ENCODE measurements at places on chromosomes 5 and 9. TPM values are rescaled to one million over a fixed set of nuclear protein-coding genes. Genes with fewer than 3 reads are reported as not detected.

Gene PCDHGA4
- total RNA-seq, result 0.21 TPM

DNA sequence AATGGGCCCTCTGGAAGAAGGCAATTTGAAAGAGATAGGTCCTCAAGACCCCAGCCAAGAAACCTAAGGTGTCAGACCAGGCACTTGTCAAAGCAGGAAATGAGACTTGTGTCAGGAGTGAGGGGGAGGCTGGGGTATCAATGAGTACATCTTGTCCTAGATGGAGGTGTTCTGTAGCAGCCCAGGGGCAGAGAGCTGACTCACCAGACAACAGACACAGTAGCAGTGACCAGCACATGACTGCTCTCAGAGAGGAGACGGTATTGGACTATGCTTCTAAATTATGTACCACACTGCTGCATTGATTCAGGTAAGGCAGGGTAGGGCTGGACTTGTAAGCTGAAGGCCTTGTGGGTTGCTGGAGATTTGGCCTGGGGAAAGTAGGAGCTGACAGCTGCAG lies 551.2 kb upstream of the KLF4 start:
- H3K4me1 ChIP-seq, result no peaks in the 10 kb centered on the region
- H3K4me3 ChIP-seq, result no peak overlapping the region
- no peaks in the 10 kb centered on the region for H3K27me3 ChIP-seq

GRCh38 chr5:30040488-30041118 lies 1152.9 kb upstream of the CDH6 start:
- no peaks in the 10 kb centered on the region for H3K36me3 ChIP-seq
- no peak overlapping the region for H3K4me3 ChIP-seq
- H3K27me3 ChIP-seq, result no peaks in the 10 kb centered on the region
- no peaks in the 10 kb centered on the region for H3K4me1 ChIP-seq
- no peak for DNase-seq

DNA sequence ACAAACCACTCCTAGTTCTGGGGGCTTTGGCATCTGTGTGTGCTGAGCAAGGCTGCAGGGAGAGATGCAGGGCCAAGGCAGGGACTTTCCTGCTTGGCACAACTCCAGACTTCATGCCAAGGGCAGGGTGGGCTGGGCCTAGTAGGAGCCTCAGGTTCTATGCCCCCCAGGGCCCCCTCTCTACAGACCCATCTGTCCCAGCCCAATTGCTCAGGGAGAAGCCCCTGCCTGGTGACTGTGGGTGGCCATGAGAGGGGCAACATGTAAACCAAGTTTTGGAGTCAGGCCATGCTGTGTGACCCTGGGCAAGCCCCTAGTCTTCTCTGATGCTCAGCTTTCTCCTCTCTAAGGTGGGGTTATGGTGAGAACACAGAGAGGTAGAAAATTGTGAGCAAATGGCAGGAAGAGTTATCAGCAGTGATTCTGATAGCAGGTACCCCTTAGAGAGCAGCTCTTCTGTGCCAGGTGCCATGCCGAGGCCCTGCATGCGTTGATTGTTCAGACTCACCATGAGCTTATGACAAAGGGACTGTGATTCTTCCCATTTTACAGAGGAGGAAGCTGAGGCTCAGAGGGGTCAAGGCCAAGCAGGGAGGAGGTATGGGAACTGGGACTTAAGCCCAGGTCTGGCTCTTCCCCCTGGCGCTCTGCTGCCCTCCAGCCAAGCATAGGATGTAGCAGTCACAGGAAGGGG lies 5.2 kb downstream of the OLFML2A start:
- H3K36me3 ChIP-seq, result no peaks in the 10 kb centered on the region
- H3K4me1 ChIP-seq, result no peaks in the 10 kb centered on the region
- DNase-seq, result no peak
- no peak overlapping the region for H3K4me3 ChIP-seq

DNA sequence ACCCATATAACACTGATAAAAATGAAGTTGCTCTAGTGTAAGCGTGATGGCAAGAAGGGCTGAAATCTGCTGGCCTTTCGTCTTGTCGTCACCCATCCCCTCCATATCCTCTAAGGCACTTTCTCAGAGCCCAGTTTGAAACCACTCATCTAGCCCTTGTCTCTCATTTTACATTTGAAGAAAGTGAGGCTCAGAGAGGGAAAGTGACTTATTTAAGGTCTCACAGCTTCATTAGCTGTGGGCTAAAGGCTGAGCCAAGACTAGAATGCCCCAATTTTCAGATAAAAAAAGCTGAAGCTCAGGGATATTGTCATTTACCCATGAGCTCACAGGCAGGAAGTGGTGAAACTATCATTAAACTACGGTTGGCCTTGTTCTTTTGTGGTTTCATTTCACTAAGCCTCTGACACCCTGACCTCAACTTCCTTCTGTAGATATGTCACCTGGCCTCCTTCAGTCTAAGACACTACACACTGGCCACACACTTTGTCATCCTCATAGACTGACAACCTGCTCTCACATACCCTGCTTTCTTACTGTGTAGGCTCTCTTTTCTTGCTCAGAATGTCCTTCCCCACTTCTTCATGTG lies 176.7 kb upstream of the DMAC1 start:
- DNase-seq, result peak; percentile 68
- peaks cover 5% of the 10 kb centered on the region for H3K36me3 ChIP-seq
- peak overlapping the region; percentile 73 for H3K27ac ChIP-seq

DNA sequence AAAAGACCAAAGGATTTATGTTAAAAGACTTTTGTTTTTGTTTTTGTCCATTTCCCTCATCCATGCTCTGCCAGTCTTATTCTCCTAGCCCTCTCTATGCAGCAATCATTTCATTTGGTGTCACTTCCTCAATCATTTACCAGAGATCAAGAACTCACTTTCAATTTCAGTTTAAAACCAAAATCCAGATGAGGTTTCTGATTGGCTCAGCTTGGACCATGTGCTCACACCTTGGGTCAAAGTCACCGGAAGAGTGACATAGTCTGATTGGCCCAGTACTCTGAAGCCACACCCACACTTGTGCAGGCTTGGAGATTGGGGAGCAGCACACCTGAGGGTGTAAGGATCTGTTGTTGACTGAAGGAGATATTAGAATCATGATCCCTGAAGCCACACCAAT lies 79.6 kb downstream of the TLR4 start:
- H3K36me3 ChIP-seq, result no peaks in the 10 kb centered on the region
- peak; percentile 22 for DNase-seq
- peaks cover 8% of the 10 kb centered on the region for H3K4me1 ChIP-seq
- peaks cover 8% of the 10 kb centered on the region for H3K27me3 ChIP-seq
- H3K4me3 ChIP-seq, result no peak overlapping the region

GRCh38 chr5:153544706-153545105 lies 54.2 kb downstream of the GRIA1 start:
- no peak overlapping the region for H3K4me3 ChIP-seq
- H3K27ac ChIP-seq, result no peak overlapping the region
- H3K4me1 ChIP-seq, result no peaks in the 10 kb centered on the region
- H3K27me3 ChIP-seq, result no peaks in the 10 kb centered on the region

- no peak for DNase-seq
- H3K27ac ChIP-seq, result no peak overlapping the region
- peaks cover 20% of the 10 kb centered on the region for H3K4me1 ChIP-seq
- H3K27me3 ChIP-seq, result no peaks in the 10 kb centered on the region
- peaks cover 5% of the 10 kb centered on the region for H3K36me3 ChIP-seq
- H3K4me3 ChIP-seq, result no peak overlapping the region
These were observed 17.6 kb downstream of the FAM169A start for GRCh38 chr5:74848553-74849025.

DNA sequence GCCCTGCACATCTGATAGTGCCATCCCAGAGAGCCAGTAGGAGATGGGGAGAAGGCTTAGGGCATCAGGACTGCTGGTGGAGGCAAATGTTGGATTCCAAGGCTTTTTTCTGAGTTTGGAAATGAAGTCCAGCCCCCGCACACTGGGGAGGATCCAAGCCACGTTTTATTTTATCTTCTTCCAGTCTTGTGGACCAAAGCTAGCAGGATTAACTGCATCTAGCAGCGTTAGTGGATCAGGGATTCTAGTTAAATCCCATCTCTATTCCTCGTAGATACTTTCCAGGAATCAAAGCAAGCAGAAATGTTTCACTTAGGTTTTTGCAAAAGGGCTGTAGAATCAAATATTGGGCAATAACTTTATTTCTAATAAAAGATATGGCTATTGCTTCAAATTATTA lies 114.7 kb upstream of the OR13F1 start:
- H3K27ac ChIP-seq, result no peak overlapping the region
- no peaks in the 10 kb centered on the region for H3K27me3 ChIP-seq
- no peaks in the 10 kb centered on the region for H3K36me3 ChIP-seq
- DNase-seq, result no peak
- H3K4me1 ChIP-seq, result no peaks in the 10 kb centered on the region

DNA sequence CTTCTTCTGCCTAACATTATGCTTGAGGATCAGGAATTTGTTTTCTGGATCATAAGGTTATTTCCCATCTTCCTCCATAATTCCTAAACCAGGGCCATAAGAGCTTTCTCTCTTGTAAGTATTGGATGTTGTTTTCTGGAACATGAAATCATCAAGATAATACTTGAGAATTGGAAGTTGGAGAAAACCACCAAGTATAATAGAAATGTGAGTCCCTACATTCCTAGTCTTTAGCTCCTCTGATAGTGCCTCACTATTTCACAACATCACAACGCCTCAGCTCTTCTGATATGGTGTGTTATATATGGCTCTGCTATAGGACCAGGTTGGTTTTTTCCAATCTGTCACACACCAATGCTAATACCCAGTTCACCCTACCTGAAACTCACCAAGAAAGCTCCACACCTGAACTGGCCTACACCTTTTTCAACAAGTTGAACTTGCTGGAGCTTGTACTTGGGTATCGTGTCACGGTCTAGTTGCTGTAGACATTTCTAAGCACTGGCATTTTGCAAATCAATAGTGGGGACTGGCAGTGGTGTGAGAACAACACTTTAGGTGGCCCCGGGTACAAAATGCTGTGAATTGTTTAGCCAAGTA lies 141.1 kb downstream of the ACTBL2 start:
- no peak overlapping the region for H3K4me3 ChIP-seq
- H3K27ac ChIP-seq, result no peak overlapping the region
- DNase-seq, result no peak
- H3K27me3 ChIP-seq, result peaks cover 4% of the 10 kb centered on the region

DNA sequence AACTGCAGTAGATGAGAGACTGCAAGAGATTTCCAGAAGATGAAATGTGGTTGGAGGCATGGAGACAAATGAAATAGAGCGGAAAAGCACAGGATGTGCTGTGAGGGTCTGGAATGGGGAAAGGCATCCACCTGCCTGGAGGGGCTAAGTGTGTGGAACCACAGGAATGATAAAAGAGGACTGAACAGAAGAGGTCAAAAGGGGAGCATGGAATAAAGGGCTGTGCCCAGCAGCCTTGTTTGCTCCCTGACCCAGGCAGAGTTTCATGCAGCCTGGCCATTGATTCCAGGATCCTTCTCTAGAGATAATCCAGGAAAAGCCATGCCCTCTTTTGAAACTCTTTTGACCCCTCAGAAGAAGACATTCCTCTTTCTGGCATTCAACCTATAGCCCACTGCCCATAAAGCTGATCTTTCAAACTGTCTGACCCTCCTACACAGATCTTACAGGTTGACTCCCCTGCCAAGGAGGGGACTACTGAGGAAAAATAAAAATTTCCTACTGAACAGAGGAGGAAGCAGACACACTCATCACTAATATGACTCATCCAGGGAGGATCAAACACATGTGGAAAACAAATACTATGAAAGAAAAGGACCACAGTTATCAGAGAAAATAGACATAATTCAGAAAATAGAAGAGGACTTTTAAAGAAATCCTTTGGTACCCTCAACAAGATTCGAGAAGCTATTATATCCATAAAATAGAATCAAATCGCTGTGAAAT lies 273.5 kb upstream of the PCSK5 start:
- H3K27me3 ChIP-seq, result peaks cover 7% of the 10 kb centered on the region
- H3K4me1 ChIP-seq, result no peaks in the 10 kb centered on the region
- no peak overlapping the region for H3K27ac ChIP-seq
- no peak overlapping the region for H3K4me3 ChIP-seq

DNA sequence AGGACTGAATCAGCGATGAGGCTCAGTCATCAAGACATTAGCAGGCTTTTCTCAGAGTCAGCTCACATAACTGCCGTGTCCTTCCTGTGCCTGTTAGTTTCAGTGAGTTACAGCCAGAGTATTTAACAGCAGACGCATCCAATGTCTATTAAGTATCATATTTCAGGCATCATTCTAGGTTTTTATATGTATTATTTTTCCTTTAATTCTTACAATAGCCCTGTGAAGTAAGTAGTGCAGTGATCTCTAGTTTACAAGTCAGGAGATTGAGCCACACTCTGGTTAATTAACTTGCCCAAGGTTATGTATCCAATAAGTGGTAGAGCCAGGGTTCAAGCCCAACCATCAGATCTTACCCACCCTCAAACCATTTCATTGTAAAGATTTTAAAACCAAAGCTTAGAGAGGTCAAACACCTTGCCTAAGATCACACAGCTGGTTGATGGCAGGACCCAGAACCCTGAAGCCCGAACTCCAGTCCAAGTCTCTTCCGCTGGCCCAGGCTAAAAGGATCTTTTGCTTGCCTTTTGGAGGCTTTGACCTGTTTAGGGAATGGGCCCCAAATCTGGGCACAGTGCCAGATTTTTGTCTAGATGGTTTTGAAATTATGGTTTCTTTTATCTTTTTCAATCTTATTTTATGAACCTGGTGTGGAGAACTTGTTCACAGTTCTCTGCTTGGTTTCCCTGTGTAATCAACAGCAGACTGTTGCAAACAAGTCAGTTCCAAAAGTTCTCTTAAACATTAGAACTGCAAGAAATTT lies 261.2 kb upstream of the CLINT1 start:
- H3K4me3 ChIP-seq, result no peak overlapping the region
- H3K27me3 ChIP-seq, result peaks cover 4% of the 10 kb centered on the region
- H3K27ac ChIP-seq, result no peak overlapping the region
- DNase-seq, result no peak
- no peaks in the 10 kb centered on the region for H3K4me1 ChIP-seq
- H3K36me3 ChIP-seq, result no peaks in the 10 kb centered on the region

DNA sequence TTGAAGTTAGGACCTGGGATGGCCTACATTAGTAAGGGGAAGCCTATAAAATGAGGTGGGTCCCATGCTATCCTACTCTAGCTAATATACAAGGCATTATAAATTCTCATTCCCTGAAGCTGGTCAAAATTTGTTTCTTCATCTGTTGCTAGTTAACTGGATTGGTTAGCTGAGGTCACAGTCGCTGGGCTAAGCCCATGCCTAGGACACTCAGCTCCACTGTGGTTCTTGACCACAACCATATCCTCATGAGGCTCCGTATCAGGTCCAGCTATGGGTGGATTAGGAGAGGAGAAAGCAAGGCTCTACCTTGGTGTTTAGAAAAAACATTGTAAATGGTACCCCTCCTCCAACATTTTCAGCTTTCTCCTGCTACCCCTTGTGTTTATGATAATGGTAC lies 52.8 kb upstream of the RAI14 start:
- no peaks in the 10 kb centered on the region for H3K36me3 ChIP-seq
- peaks cover 2% of the 10 kb centered on the region for H3K27me3 ChIP-seq
- no peak overlapping the region for H3K4me3 ChIP-seq
- no peaks in the 10 kb centered on the region for H3K4me1 ChIP-seq
- no peak overlapping the region for H3K27ac ChIP-seq
